ENCODE measurements at places on chromosomes 1 and 21.

- no peaks in the 10 kb centered on the region for H3K27me3 ChIP-seq
- DNase-seq, result no peak
- no peaks in the 10 kb centered on the region for H3K4me1 ChIP-seq
- H3K36me3 ChIP-seq, result no peaks in the 10 kb centered on the region
Measured at GRCh38 chr1:73765551-73766233, 432.3 kb downstream of the LRRIQ3 start.

GRCh38 chr1:227796359-227796915 lies 19.0 kb upstream of the PRSS38 start:
- H3K36me3 ChIP-seq, result no peaks in the 10 kb centered on the region
- no peak for DNase-seq
- no peak overlapping the region for H3K4me3 ChIP-seq
- peaks cover 11% of the 10 kb centered on the region for H3K4me1 ChIP-seq
- no peak overlapping the region for H3K27ac ChIP-seq

DNA sequence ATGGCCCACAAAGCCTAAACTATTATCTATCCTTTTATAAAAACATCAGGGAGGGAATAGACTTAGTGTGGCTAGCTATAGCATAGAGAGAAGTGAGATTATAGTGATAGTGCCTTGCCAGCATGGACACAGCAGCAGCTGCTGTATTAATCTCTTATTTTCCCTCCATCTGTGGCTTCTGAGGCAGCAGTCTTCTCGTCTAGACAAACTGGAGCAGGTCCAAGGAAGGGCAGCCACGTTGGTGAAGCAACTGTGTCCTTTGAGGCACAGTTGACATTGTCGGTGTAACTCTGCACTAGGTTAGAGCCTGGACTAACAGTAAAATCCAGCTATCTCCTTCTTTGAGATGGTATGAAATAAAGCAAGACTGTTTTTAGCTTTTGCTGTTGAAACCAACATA lies 131.3 kb downstream of the CACHD1 start:
- H3K27ac ChIP-seq, result no peak overlapping the region
- no peaks in the 10 kb centered on the region for H3K4me1 ChIP-seq
- H3K4me3 ChIP-seq, result no peak overlapping the region
- no peaks in the 10 kb centered on the region for H3K27me3 ChIP-seq

- H3K36me3 ChIP-seq, result no peaks in the 10 kb centered on the region
- H3K4me1 ChIP-seq, result no peaks in the 10 kb centered on the region
- H3K4me3 ChIP-seq, result no peak overlapping the region
- no peak overlapping the region for H3K27ac ChIP-seq
Measured at GRCh38 chr1:162906485-162906884, 45.5 kb upstream of the CCDC190 start.

- H3K4me1 ChIP-seq, result no peaks in the 10 kb centered on the region
- H3K4me3 ChIP-seq, result no peak overlapping the region
- DNase-seq, result no peak
- H3K27me3 ChIP-seq, result no peaks in the 10 kb centered on the region
Measured at GRCh38 chr1:41682845-41683625, 198.6 kb upstream of the EDN2 start.

- peaks cover 10% of the 10 kb centered on the region for H3K4me1 ChIP-seq
- peak; percentile 39 for DNase-seq
- no peaks in the 10 kb centered on the region for H3K36me3 ChIP-seq
- peak overlapping the region; percentile 46 for H3K27ac ChIP-seq
Measured at GRCh38 chr1:12067900-12068821, 5.1 kb downstream of the TNFRSF8 start.

DNA sequence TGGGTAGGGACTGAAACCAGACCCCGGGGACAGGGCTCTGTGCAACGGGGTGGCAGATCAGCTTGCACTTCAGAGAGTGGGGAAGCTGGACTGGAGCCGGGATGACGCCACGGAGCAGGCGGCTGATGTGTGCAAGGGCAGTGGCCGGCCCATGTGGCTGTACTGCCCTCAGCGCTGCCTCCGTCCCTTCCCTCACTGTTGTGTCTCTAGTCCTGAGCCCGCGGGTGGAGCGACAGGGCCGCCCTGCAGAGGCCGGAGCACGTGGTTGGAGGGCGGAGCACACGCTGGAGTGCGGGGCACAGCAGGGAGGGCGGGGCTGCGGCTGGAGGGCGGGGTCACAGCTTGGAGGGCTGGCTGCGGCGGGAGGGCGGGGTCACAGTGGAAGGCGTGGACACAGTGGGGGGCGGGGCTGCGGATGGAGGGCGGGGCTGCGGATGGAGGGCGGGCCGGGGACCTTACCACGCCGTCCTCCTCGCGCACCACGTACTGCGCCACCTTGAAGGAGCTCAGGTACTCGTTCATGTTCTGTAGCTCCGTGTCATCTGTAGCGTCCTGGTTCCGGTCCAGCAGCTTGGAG lies 52.4 kb downstream of the CHD5 start:
- H3K27ac ChIP-seq, result no peak overlapping the region
- H3K36me3 ChIP-seq, result no peaks in the 10 kb centered on the region
- H3K4me3 ChIP-seq, result no peak overlapping the region

GRCh38 chr1:115829947-115830346 lies 11.0 kb downstream of the NHLH2 start:
- no peaks in the 10 kb centered on the region for H3K4me1 ChIP-seq
- H3K36me3 ChIP-seq, result no peaks in the 10 kb centered on the region
- no peak overlapping the region for H3K27ac ChIP-seq
- H3K27me3 ChIP-seq, result no peaks in the 10 kb centered on the region
- no peak overlapping the region for H3K4me3 ChIP-seq

- no peaks in the 10 kb centered on the region for H3K27me3 ChIP-seq
- no peaks in the 10 kb centered on the region for H3K4me1 ChIP-seq
- no peaks in the 10 kb centered on the region for H3K36me3 ChIP-seq
- no peak overlapping the region for H3K27ac ChIP-seq
- no peak for DNase-seq
Measured at GRCh38 chr1:243500512-243500911, 244.7 kb downstream of the SDCCAG8 start.

GRCh38 chr1:157302199-157302497 lies 164.0 kb upstream of the ETV3 start:
- no peak overlapping the region for H3K4me3 ChIP-seq
- H3K27ac ChIP-seq, result no peak overlapping the region
- H3K36me3 ChIP-seq, result no peaks in the 10 kb centered on the region
- no peaks in the 10 kb centered on the region for H3K4me1 ChIP-seq
- H3K27me3 ChIP-seq, result no peaks in the 10 kb centered on the region

- H3K27me3 ChIP-seq, result no peaks in the 10 kb centered on the region
- no peak overlapping the region for H3K27ac ChIP-seq
- no peaks in the 10 kb centered on the region for H3K4me1 ChIP-seq
- no peak for DNase-seq
- H3K36me3 ChIP-seq, result no peaks in the 10 kb centered on the region
- no peak overlapping the region for H3K4me3 ChIP-seq
Measured at GRCh38 chr1:66450847-66451246, 83.1 kb upstream of the SGIP1 start.

GRCh38 chr1:197249324-197249723 lies 18.7 kb upstream of the CRB1 start:
- H3K36me3 ChIP-seq, result no peaks in the 10 kb centered on the region
- no peaks in the 10 kb centered on the region for H3K27me3 ChIP-seq
- H3K4me3 ChIP-seq, result no peak overlapping the region
- no peak for DNase-seq
- H3K27ac ChIP-seq, result no peak overlapping the region

- DNase-seq, result no peak
- no peaks in the 10 kb centered on the region for H3K36me3 ChIP-seq
- H3K4me3 ChIP-seq, result no peak overlapping the region
Measured at GRCh38 chr1:39238476-39238875, 34.0 kb downstream of the MACF1 start.

GRCh38 chr21:20330652-20331051 lies 667.6 kb upstream of the NCAM2 start:
- no peak for DNase-seq
- H3K36me3 ChIP-seq, result no peaks in the 10 kb centered on the region
- H3K4me1 ChIP-seq, result no peaks in the 10 kb centered on the region
- no peaks in the 10 kb centered on the region for H3K27me3 ChIP-seq
- no peak overlapping the region for H3K27ac ChIP-seq
- H3K4me3 ChIP-seq, result no peak overlapping the region

DNA sequence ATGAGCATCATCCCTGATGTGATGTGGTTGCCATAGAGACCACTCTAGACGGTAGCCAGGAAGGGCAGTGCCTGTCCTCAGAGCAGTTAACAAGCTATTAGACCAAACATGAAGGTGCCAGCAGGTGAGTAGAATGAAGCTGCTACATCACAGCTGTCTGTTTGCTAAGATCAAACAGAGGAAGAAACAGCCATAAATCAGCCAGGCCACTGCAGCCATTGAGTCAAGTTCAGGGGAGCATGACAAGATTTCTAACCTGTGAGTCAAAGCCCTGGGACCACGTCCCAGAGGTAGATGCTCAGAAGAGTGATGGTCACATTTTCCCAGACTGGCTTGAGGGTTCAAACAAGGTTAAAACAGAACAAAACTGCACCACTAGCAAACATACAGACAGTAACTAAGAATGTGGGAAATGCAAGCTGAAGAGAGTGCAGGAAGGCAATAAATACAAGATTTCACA lies 450.6 kb upstream of the DAB1 start:
- H3K36me3 ChIP-seq, result no peaks in the 10 kb centered on the region
- DNase-seq, result no peak
- H3K4me3 ChIP-seq, result no peak overlapping the region
- no peaks in the 10 kb centered on the region for H3K4me1 ChIP-seq

DNA sequence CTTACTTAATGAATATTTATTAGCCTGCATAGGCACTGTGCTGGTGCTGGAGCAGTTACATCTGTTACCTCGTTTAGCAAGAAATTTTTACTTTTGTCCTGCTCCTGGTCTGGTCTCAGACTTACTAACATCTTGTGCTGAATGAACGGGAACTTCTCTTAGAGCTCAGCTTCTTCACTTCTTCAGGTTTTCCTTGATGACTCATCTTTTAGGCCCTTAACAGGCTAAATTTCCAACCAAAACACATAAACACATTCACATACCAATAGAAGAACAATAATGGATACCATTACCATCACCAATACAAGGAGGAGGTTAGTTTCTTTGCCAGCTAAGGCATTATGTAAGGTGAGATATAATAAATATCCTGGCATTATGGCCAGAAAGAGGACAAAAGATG lies 68.9 kb downstream of the IFI44 start:
- no peak for DNase-seq
- H3K4me3 ChIP-seq, result no peak overlapping the region
- no peaks in the 10 kb centered on the region for H3K36me3 ChIP-seq
- H3K27ac ChIP-seq, result no peak overlapping the region
- no peaks in the 10 kb centered on the region for H3K4me1 ChIP-seq

GRCh38 chr21:38768471-38769063 lies 37.2 kb upstream of the ETS2 start:
- no peak overlapping the region for H3K4me3 ChIP-seq
- H3K4me1 ChIP-seq, result peaks cover 4% of the 10 kb centered on the region
- H3K27ac ChIP-seq, result peak overlapping the region; percentile 12
- H3K27me3 ChIP-seq, result no peaks in the 10 kb centered on the region
- H3K36me3 ChIP-seq, result no peaks in the 10 kb centered on the region

- H3K27ac ChIP-seq, result no peak overlapping the region
- no peak overlapping the region for H3K4me3 ChIP-seq
- no peaks in the 10 kb centered on the region for H3K27me3 ChIP-seq
- H3K36me3 ChIP-seq, result no peaks in the 10 kb centered on the region
- DNase-seq, result no peak
Measured at GRCh38 chr1:111269825-111270406, 20.7 kb upstream of the CHIA start.

Measured in ovary (tissue), 10 donors.